ENCODE measurements at places on chromosomes 1 and 21.

- no peak for DNase-seq
Observed at GRCh38 chr21:44987886-44988606, 48.2 kb downstream of the SLX9 start.

DNA sequence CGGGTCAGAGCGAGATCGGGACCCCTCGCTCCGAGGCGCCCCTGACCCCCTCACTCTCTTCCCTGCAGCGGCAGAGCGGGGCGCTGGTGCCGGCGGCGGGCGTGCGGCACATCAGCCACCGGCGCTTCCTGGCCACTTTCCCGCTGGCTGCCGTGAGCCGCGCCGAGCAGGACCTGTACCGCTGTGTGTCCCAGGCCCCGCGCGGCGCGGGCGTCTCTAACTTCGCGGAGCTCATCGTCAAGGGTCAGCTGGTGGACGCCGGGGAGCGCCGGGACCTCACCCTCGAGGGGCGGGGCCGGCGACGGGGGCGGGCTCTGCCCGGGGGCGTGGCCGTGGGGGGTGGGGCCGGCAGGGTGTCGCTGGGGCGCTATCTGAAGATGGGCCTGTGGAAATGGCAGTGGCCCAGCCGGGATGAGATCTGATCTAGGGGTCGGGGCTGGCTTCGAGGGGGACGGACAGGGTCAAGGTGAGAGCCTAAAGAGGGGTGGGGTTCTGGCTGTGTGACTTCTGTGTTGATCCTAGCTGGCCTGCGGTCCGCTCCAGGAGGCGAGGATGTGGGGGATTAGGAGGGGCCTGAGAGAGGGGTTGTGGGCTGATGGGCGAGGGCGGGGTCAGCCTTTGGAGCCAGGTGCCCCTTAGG lies 23.6 kb downstream of the PTPRU start:
- DNase-seq = no peak

DNA sequence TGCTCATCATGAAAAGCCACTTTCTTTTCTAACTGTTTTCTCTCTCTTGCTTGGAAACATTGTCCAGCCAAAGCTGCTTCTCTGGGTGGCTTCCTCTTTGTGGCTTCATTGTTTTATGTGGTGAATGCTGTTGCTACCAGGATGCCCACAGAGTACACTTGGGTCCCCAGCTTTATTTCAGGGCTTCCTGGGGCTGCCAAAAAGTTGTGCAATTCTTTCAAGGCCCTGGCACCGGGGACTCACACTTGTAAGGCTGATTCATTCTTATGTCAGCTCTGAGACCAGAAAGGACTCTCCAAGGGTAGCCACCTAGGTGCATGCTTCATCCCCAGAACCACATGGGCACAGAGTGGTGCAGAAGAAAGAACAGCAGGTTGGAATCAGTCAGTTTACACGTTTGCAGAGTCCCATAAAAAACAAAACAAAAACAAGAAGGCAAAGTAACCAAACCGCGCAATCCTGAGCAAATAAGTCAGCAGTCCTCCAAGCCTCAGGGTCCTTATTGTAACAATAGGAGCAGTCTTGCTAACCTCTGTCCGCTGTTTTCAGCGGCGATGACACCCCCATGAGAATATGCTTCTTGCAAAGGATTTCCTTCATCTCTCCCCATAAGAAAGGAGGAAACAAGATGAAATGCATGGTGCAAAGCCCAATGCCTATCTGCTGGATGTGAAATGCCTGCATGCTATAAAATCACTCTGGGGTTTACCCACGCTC lies 89.9 kb upstream of the SSX2IP start:
- no peak for DNase-seq

GRCh38 chr1:221334062-221334461 lies 407.8 kb downstream of the DUSP10 start:
- no peak for DNase-seq

DNA sequence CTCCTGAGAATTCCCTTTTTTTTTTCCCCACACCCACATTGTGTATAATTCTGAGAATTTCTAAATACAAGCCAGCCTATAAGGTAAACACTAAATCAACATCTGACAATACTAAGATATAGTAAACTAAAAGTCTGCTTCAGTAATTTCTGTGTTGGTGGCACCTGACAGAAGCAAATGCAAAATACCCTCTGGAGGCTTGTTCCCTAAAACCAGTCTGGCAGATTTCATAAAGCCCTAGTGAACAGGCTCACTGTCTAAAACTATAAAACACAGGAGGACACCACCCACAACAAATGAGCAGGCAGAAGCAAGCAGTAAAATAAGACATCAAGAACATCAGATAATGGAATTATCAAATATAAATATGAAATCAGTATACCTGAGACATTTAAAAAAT lies 11.5 kb downstream of the TRIM33 start:
- DNase-seq = no peak

All from stimulated activated CD4-positive, alpha-beta T cell treated with anti-CD3 and anti-CD28 coated beads, Interleukin-12 subunit alpha, Interleukin-12 subunit beta, amount 100 ng/mL, for 24 hours (primary cell).